ENCODE measurements at places on chromosomes 5 and 9.

DNA sequence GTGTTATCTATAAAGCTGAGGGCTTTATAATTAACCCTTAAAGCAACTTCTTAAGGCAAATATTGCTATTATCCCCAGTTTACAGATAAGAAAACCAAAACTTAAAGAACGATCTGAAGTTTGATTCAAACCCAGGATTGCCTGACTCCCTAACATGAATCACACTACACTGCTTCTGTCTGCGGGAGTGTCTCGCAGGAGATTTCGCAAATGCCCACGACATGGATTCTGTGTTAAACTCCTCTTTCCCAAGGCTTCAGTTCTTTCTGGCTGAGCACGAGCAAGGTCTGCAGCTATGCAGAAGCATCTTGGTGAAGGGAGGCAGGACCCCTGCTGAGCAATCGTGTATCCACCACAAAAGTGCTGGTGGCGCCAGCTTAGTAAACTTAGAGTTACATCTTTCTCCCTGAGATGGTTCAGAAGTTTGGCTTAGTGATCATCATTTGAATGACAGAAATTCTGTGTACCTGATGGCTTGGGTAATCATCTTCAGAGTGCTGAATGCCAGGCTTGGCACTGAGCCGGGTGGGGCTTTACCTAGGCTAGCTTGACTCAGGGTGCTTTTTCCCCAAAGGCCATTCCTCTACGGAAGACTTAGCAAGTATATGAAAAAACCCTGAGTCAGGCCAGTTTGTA is 81.4 kb upstream of the PIK3R1 start:
- no peak for DNase-seq

- no peak for DNase-seq
These were observed 23.9 kb downstream of the SRP19 start for GRCh38 chr5:112885001-112885400.

DNA sequence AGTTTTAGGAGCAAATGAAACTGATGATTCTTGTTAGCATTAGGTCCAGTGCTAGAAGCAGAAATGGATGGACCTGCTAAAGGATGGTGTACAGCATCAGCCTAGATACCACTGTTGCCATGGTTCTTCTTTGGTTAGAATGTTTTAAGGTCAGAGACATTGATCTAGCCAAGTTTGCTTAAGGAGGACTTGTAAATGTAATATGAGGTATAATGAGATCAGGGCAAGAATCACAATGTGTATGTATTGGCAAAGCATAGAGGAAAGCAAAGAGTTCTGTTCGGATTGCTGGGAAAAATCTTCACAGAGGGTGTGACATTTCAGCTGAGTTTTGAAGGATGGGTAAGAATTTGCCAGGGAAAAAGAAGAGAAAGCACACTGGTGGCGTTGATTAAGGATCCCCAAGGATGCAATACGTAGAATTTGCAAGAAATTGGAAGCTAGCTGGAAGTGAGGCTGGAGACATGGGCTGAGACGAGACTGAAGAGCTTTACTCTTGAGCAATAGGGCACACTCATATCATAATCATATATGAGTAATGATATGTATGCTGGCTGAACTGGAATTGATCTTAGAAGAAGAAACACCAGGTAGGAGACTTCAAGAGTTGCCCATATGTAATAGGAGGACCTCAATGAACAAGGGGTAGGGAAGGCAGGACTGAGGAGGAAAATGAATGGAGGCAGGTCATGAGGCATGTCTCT is 102.0 kb downstream of the ZNF462 start:
- no peak for DNase-seq

GRCh38 chr5:5285906-5286305 is 136.6 kb upstream of the ICE1 start:
- DNase-seq = no peak

DNA sequence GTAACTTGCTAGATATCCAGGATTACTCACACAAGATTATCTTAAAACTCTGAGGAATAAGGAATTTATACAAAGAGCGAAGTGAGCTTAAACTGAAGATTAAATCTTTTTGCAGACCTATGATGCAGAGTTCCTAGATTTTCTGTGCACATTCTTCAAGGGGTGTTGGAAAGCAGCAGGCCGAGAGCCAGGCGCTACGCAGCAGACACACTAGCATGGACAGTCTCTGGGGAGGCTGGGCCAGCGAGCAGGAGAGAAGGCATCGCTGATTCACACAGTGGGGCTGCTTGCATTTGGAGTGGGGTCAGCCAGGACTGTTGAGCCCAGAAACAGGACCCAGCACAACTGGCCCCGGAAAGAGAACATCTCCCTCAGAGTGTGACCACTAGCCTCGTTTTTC is 136.3 kb downstream of the ADAMTS16 start:
- no peak for DNase-seq

DNA sequence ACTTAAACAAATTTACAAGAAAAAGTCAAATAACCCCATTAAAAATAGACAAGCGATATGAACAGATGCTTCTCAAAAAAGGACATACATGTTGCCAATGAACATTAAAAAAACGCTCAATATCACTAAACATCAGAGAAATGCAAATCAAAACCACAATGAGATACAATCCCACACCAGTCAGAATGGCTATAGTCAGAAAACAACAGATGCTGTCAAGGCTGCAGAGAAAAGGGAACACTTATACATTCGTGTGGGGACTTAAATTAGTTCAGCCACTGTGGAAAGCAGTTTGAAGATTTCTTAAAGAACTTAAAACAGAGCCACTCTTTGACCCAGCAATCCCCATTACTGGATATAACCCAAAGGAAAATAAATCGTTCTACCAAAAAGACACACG is 10.8 kb downstream of the OR13F1 start:
- DNase-seq = no peak

DNA sequence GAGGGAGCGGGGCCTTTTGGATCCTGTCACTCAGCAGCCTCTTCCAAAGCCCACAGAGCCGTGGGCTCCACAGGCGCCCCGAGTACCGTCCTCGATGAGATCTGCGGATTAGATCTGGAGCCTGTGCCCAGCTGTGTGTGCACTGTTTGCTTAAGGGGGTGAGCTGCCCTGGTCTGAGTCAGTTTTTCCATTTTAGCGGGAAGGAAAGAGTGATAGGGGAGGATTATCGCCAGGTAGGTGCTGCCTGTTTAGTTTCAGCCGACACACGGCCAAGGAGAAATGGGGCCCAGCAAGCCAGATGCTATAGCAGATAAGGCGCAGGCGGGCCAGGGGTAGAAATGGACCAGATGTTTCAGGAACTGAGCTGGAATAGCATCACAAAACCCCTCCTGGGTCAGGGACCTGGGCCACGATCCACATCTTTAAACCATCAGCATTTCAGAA is 18.1 kb downstream of the COL5A1 start:
- DNase-seq = no peak

GRCh38 chr5:101590384-101590783 is 687.3 kb upstream of the ST8SIA4 start:
- peak; percentile 3 for DNase-seq

DNA sequence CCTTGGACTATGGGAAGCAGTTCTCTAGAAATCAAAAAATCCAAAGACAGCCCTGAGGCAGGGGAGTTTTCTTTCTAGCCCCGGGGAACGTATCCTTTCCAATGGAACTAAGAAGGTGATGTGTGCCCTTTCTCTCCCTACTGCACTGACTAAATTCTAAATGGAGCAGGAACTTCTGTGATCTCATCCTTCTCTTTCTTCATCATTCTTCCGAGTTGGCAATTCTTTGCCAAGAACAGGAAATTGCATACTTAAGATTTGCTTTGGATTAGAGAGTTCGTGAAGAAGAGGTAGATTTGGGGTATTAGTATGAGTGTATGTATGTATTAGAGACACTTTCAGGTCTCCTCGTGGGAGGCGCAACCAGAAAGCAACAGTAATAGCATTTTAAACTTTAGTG is 178.0 kb upstream of the PIK3R1 start:
- DNase-seq = no peak
